ENCODE measurements at places on chromosomes 2 and 18.

DNA sequence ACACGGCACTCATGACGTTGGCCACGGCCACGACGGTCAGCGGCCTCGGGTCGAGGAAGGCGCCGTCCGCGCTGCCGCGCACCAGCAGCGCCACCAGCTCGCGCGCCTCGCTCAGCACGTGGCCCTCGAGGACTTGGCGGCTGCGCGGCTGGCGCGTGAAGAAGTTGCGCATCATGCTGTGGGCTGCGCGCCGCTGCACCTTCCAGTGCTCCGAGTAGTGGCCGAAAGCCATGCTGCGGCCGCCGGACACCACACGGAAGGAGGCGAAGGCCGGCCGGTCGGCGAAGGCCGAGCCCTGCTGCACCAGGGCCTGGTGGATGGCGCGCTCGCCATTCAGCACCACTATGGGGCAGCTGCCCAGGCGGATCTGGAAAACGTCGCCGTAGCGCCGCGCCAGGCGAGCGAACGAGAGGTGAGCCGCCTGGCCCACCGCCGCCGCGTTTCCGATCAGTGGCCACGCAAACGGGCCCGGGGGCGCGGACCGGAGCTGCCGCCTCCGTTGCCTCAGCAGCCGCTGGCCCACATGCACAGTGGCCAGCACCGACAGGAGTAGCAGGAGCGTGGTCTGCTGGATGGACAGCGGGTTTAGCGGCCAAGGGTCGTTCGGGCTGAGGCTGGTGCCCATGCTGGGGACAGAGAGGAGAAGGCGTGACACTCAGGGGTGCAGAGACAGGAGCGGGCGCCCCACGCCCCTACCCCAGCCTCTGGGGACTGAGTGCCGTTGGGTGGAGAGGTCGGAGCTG is 1.0 kb downstream of the CYP1B1 start:
- DNase-seq: no peak

- no peak for DNase-seq
Observed at GRCh38 chr2:99984799-99985515, 157.4 kb downstream of the AFF3 start.

GRCh38 chr2:6011921-6012320 is 319.7 kb downstream of the SOX11 start:
- DNase-seq: no peak

DNA sequence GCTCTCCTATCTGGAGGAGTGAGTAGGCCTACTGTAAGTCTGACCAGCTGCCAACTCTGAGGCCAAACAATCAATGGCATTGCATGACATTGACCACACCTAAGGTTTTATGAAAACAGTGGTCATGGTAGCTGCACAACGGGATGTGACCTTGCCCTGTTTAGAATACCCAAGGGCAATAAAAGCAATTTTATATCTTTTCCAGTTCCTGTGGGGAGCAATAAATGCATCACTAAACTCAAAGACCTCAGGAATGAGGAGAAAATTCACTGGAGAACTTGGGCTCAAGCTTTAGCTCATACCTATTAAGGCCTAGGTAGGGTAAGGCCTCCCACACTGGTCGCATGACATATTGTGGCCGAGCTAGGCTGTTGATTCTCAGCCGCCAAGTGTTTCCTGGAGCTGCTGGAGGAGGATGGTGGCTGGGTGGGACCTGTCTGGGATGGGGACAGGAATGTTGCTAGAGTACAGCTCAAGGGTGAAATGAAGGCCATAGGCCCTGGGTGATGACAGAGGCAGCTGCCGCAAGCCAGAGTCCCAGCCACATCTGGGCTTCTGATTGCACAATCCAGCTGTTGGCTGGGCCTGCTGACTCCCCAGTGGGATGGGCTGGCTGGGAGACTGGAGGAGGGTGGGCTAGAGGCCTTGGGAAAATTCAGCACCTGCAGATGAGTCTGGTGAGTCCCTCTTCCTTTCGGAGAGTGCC is 313.7 kb downstream of the CYP26B1 start:
- DNase-seq: no peak

GRCh38 chr2:112884869-112885505 is 26.0 kb upstream of the IL37 start:
- DNase-seq: peak; percentile 53

DNA sequence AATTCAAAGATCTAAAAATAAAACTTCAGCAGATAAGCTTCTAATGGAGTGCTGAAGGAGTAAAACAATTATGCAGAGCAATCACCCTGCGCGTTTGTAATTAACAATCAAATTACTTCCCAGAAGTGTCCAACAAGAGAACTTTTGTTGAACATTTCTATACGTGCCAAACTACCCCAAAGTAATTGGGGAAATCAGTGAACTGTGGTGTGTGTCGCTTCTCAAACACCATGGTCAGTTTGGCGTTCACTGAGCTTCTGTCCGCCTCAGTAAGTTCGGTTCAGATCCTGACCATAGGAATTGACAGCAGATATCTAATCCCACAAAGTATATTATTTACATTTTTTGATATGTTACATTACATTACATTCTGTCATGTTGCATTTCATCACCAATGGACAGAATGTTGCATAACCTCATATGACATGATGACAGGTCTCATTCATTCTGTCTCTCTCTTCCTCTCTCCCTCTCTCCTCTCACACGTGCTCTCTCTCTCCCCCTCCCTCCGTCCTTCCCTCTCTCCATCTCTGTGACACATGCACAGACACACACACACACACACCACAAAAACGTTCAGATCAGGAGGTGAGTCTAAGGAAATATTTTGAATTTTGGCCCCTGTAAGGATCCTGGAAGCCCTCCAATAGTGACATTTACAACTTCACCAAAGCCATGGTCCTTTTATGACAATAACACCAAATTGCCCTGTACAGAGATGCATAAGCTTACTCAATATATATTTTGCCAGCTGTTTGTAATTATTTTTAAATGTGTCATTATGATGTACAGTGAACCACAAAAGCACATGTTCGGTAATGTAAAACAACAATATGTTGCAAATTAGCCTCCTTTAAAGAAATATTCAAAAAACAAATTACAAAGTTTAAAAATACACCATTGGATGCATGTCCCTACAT is 269.2 kb downstream of the FIGN start:
- no peak for DNase-seq

DNA sequence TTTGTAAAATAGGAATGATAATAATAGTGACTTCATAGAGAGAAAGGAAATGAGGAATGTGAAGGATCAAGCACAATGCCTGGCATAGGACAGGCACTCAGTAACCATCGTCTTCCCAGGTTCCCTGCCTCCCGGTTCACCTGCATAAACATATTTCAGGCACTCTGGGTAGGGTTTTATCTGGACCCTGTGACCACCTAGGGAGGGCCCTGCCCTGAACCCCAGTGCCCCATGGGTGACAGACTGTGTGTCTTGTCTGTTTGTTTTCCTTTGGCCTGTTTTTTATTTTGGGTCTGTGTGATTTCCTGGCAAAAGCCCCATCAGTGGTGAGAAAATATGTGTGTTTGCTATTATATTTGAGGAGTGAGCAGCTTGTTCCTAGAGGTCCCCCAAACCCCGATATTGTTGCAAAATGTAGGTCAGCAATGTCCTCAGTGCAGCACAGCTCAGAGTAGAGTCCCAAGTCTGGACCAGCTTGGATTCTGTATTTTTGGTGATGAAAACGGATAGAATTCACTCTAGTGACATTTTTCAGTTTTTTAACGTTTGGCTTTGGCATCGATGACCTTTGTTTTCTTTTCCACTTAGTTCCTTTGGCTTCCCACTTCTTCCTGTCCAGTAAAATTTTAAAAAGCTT is 9.6 kb upstream of the NT5C1B start:
- DNase-seq: no peak

- DNase-seq: no peak
Observed at GRCh38 chr2:147172493-147173188, 672.2 kb upstream of the ACVR2A start.
